ENCODE measurements at places on chromosomes 11 and 22.

DNA sequence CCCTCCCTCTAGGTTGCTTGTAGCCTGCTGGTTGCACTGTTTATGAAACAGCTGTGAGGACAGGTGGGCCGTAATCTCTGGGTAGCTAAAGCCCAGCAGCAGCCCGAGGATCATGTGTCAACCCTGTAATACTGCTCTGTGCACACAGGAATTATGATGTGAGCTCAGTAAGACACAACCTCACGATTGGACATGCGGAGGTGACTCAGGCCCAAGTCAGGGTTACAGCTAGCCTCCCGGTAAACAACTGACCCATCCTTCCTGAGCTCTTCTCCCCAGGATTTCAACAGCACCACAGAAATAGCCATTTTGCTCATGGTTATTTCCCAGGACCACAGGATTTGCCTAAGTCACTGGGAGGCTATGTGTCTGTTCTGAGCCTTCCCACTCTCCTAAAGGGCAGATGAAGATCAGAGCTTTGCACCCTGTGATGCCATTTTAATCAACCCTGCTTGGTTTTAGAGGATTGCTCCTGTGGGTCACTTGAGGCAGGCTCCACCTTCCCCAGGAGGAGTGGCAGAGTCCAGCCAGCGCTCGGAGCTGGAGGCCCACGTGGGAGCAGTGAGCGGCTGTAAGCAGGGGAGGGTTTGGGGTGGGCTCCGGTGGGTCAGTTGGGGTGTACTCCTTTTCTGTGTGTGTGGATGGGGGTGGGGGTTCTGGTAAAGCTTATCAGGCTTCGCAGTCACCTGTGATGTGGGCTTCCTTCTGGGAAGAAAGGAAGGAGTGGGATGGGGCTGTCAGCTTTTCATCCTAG is at the start of gene AMPD3:
Gene AMPD3 (plus strand): TSS at position 387 of the 754 bp plus-strand sequence. CDS start 6,256 bp downstream, outside the sequence.
- DNase-seq = no peak

- DNase-seq = no peak
Measured at GRCh38 chr11:77072851-77073327, 6.1 kb downstream of the CAPN5 start.

DNA sequence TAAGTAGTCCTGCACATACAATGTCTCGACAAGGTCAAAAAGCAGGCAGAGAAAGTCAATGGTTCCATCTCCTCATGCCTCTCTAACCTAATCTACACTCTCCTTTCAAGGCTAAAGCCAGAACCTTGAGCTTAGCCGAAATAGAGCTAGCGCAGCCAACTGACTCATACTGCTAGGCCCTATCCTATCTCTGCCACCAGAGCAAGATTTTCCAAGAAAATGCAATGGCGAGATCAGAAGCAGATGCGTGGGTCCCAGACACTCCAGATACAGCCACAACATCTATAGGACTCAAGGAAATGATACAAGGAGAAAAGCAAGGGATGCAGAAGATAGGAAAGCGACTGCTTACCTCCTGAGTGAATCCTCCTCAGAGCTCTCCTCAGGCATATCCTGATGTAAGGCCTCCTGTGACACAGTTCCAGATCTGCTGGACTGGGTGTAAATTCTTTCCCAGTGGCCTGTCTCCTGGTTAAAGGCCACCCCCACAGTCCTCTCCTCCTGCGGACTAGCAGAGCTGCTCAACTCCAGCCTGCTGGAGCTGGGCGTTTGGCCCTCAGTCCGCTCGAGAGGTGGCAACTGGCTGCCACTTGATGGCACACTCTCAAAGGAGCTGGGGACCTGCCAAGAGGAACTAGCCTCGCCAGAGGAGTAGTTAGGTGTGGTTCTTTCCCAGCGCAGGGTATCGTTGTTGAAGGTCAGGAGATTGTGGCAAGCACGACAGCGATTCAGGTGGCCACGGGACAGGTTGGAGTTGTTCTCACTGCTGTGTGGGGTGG is 52.0 kb downstream of the AMBRA1 start:
- DNase-seq = no peak

GRCh38 chr11:20070459-20070858 is 89.8 kb downstream of the DBX1 start:
- DNase-seq = no peak

DNA sequence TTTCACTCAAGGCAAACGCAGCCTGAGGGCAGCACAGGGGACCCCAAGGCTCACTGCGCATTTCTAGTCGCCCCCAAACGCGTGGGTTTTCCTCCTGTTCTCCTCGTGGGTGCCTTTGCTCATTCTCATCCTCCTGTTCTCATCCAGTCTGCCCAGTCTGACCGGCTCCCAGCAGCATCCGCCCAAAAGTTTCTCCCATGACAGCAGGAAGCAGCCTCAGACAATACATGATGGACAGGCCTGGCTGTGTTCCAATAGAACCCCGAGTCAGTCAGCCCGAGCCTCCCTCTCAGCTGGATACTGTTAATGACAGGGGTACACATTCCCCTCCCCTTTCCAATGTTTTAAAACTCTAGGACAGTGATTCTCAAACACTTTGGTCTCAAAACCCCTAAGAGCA is 22.5 kb upstream of the KRTAP5-7 start:
- no peak for DNase-seq

DNA sequence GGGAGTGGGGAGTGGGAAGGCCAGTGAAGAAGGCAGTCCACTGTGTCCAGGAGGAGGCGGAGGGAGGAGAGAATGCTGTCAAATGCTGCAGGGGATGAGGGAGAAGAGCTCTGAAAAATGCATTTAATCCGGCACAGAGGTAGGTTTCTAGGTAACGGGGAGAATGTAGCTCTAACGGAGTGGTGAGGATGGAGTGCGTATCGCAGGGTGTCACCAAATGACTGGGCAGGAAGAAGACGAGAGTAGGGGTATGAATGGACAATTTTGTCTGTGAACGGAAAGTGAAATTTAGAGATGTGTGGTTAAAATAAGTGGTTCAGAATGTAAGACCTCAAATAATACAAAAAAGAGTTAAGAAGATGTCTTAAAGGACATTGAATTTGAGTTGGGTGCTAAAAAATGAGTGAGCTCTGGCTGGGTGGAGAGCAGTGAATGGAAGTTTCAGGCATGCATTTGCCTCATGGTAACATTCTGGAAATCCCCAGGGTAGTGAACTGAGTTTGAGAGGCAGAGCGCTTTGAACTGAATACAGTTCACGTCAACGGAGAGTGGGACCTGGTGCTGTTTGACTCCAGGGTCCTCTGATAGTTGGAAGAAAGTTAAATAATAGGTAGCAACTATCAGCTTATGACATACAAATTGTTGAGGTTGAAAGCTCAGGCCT is 81.3 kb upstream of the CADM1 start:
- DNase-seq = no peak

Measured in NCI-H446 treated with DMSO at 0.1 percent for 48 hours (cell line).